ENCODE measurements at places on chromosomes 3 and 15.

DNA sequence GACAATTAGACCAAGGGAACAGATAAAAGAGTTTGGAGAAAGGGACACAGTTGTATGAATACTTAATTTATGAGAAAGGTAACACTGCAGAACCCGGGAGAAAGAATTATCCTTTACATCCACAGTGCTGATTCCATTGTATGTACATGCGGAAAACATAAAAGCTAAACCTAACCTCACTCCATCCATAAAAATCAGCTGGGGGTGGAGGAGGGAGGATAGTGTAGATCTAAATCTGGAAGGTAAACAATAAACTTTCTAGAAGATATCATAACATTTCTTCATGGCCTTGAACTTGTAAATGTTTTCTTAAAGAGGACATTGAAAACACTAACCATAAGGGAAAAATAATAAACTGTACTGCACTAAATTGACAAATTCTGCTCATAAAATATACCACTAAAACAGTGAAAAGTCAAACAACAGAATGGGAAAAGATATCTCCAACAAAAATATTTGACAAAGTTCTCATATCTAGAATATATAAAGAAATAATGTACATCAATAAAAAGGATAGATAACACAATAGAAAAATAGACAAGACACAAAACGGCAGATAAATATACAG, 220.5 kb downstream of the DPH6 start:
- no peak for DNase-seq

DNA sequence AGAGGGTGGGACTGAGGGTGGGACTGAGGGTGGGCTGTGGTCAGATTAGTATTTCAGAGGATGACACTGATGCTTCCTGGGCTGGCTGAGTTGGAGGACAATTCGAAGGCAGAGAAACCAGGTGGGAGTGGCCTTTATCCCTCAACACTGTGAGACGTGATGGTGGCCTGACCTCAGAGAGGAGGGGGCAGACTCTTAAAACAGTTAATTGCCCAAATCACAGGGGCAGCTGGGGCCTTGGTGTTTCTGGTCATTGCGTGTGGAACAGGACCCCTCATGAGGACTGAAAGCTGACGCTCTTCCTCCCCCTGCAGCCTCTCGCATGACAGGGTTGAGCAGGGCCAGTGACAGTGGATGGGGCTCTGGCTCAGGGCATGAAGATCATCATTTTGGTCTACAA, 18.7 kb downstream of the DNASE1L3 start:
- DNase-seq: no peak

- no peak for DNase-seq
Measured at GRCh38 chr3:186286114-186286513, 75.9 kb downstream of the DGKG start.

DNA sequence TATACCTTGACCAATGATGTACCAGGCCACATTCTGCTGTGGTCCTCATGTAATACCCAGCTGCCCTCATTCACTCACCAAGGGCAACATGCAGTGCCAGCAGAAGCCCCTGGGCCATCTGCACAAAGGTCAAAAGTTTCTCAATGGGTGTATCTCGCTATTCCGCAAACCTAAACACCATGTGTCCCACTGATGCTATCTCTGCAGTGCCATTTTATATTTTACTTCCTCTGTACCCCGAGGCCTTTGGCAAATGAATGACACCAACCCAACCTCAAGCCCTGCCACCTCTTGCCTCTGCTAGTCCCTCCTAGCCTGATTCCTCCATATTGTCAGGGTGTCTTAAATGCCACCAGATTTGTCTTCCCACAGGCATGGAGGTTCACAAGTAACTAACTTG, 59.2 kb downstream of the AAGAB start:
- no peak for DNase-seq

DNA sequence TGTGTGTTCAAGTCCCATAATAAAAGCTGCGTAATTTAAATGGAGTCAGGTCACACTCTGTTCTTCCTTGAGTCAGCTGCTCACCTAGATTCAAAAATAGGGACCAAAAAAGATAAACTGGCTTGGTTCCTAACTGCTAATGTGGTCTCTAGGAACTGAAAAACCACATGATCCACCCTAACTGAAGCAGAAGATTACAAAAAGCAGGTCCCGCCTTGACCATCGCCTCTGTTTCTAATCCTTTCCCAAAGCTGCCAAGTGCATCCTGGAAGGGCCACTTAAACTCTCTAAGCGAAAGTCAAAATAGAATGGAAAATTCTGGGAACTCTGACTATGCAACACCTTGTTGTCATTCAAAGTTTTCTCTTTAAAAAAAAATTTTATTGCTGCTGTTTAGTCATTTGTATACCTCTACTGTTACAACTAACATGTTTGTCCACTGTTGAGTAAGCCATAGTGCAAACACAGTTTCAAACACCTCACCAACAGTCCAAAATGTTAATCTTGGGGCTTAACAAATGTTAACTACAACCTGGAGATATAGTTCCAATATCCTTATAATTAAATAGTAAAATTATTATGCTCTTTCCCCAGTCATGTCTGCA, 88.9 kb upstream of the THBS1 start:
- no peak for DNase-seq
